WTC11 (cell line): ENCODE measurements at places on chromosomes 11 and 22.

GRCh38 chr11:119373921-119374631 lies 7.4 kb downstream of the USP2 start:
- DNase-seq: peak; percentile 92

GRCh38 chr11:131483453-131483852 lies 113.0 kb downstream of the NTM start:
- no peak for DNase-seq

- no peak for DNase-seq
These were observed 27.3 kb downstream of the XRCC6 start for GRCh38 chr22:41648432-41648831.

GRCh38 chr22:30212363-30212995 lies 34.1 kb downstream of the LIF start:
- no peak for DNase-seq

GRCh38 chr11:45677770-45678512 lies 12.5 kb upstream of the CHST1 start:
- DNase-seq: no peak

DNA sequence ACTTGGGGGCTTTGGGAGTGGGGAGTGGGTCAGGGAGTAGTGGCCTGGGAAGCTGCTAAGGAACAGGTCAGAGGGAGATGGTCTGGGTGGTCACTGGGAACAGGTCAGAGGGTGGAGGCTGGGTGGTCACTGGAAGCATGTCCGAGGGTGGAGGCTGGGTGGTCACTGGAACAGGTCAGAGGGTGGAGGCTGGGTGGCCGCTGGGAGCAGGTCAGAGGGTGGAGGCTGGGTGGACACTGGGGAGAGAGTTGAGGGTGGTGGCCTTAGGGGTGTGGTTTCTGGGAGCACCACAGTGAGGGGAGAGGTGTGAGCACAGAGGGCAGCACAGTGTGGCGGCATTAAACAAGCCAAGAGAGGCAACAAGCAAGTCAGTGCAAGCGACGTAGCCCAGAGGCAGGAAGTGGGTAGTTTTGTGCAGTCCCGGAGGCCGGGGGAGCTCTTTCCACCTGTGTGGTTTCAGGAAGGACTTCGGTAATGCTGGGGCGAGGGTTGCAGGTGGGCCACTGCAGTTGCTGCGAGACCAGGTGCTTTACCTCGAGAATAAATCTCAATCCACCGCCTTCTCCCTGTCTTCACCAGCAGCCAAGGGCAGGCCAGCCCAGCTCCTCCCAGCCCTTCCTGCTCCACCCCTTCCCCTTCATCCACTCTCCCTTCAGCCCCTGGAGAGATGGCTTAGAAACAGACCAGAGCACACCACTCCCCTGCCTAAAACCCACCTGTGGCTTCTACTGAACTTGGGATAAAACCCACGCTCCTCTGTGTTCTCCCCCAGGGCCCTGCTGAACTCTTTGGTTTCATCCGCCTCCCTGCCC lies 3.2 kb upstream of the CACNA1I start:
- no peak for DNase-seq

DNA sequence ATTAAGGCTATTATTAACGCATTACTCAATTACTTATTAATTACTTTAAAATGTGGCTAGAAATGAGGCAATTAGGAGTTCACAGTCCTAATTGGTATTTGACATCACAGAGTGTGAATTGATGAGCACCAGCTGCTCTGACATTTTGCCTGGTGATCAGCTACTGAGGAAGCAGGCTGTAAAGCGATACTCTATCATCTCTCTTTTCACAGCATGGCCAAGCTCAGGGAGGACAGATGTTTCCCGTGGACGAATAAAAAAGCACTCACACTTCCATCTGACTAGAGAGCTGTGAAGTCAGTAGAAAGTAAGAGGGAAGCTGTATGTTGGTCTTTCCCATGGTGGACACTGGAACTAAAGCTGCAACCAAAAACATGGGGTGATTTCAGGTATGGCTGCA lies 29.1 kb upstream of the SYT9 start:
- no peak for DNase-seq

GRCh38 chr11:92907671-92908070 lies 61.8 kb upstream of the MTNR1B start:
- DNase-seq: no peak

- no peak for DNase-seq
These were observed 64.3 kb upstream of the PPARA start for GRCh38 chr22:46085828-46086576.

GRCh38 chr11:95588821-95589220 lies 200.8 kb downstream of the FAM76B start:
- no peak for DNase-seq

GRCh38 chr22:46490538-46490937 lies 46.9 kb downstream of the CELSR1 start:
- no peak for DNase-seq

- no peak for DNase-seq
These were observed 9.4 kb upstream of the AP1B1 start for GRCh38 chr22:29397791-29398190.

DNA sequence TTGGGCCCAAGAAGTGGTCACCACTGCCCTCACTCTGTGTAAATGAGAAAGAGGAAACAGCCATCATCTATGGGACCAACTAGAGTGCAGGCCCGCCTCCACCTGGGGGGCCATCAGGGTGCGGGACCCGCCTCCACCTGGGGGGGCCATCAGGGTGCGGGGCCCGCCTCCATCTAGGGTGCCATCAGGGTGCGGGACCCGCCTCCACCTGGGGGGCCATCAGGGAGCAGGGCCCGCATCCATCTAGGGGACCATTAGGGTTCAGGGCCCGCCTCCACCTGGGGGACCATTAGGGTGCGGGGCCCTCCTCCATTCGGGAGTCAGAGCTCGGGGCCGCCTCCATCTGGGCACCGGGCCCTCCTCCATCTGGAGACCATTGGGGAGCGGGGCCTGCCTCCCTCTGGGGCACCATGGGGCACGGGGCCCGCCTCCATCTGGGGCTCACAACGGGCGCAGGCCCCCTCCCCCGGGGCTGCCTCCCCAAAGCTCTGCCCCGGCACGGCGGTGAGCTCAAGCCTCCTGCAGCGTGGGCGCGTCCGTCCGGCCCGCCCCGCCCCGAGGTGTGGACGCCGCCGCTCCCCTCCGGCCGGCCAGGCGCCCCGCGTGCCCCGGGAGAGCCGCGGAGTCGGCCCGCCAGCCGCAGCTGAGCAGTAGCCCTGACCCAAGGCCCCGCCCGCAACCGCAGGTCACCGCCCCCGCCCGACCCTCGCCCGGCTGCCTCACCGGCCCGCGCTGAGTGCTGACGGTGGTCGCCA lies 512 bp downstream of the TOLLIP start:
- DNase-seq: no peak

GRCh38 chr11:111571829-111572501 lies 30.3 kb upstream of the SIK2 start:
- no peak for DNase-seq
